ENCODE measurements at places on chromosomes 3 and 15.

DNA sequence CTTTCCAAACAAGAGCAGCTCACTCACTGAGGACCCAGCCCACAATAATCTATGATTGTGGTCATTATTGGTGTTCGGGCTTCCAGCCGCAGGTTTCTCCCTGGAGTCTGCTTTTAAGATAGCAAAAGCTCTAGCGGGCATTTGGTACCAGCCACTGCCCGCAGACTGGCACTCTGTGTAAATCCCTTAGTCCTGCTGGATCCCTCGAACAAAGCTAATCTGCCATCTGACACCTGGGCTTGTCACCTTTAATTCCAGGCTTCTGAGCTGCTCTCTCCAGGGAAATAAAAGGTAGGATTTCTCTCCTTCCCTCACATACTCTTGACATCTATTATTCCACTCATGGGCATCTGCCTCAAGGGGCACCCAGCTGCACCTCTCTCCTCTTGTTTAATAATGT lies 158.7 kb downstream of the PDCD6IP start:
- no peak for DNase-seq

GRCh38 chr15:98413933-98414546 lies 234.3 kb upstream of the IGF1R start:
- no peak for DNase-seq

DNA sequence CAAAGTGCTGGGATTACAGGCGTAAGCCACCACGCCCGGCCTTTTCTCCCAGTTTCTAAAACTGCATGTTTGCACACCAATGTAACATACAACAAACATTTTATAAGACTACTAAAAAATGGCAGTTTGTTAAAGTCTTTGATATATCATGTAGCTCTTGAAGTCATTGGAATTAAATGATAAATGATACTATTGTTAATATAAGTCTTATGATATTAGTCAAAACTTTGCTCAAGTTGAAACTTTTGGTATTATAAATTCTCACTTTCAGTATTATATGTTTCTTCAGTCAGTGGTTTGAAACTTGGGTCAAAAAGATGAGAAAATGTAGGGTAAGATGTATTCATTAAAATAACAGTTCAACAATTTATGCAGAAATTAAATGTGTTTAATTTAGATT lies 117.6 kb upstream of the TBL1XR1 start:
- DNase-seq, result no peak

DNA sequence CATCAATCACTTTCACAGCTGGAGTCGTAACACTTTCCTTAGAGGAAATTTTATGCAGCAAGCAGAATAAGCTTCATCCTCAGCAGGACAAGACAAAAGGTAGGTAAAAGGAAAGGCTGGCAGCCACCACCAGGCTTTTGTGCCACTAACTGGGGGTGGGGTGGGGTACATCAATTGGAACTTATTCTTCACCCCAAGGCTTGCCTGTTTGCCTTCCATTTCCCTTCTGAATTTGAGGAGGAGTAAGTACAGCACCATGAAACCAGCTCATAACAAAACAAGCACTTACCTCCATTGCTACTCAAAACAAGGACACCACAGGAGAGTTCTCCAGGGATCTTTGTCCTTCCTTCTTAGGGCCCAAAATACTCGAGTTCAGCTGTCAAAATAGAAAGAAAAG lies 296.8 kb downstream of the ARRDC4 start:
- DNase-seq, result no peak

DNA sequence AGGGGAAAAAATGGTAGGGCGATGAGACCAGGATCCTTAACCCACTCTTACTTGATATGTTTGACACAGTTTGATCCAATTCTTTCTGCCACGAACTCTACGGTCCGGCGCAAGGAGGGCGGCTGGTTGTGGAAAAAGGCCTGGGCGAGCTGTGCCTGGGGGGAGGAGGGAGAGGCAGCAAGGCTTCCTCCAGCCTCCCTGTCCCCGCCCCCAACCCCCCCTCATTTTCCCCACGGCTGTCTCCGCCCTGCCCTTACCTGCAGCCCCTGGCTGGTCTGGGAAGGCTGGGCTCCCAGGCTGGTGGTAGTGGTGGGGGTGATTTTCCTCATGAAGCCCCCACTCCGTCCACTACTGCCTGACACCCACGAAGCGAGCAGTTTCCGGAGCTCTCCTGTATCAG lies 8.0 kb downstream of the CDAN1 start:
- no peak for DNase-seq

GRCh38 chr3:116064646-116065045 lies 380.6 kb downstream of the LSAMP start:
- no peak for DNase-seq

Measured in stimulated activated CD4-positive, alpha-beta T cell treated with anti-CD3 and anti-CD28 coated beads, Interleukin-1b, Interleukin-23, amount 100 ng/mL, for 1 hour (primary cell).